Occipital lobe (tissue), 3 donors: ENCODE measurements at places on chromosomes 1 and 21. TPM values are rescaled to one million over a fixed set of nuclear protein-coding genes. Genes with fewer than 3 reads are reported as not detected.

Gene SNX7
- total RNA-seq = 163 TPM

Gene ADAMTS1
- total RNA-seq = 7.5 TPM

Gene FCGR3A
- 4.7 TPM for total RNA-seq

Gene CLCA1
- total RNA-seq = 0.16 TPM

Gene IFI44L
- total RNA-seq = 27.5 TPM

Gene CATSPER4
- total RNA-seq = not detected

Gene CORT
- total RNA-seq = 3.0 TPM

Gene NECAP2
- 25.9 TPM for total RNA-seq

Gene CTSS
- 11.9 TPM for total RNA-seq

Gene CYP4X1
- total RNA-seq = 14.5 TPM

Gene OR2T29
- total RNA-seq = not detected

- no peak for DNase-seq
These were observed 42.6 kb upstream of the KLF17 start for GRCh38 chr1:44076066-44076465.

- no peak for DNase-seq
These were observed 30.0 kb downstream of the XCL2 start for GRCh38 chr1:168513656-168514404.

GRCh38 chr1:41709331-41709730, 209.4 kb downstream of the HIVEP3 start:
- no peak for DNase-seq

DNA sequence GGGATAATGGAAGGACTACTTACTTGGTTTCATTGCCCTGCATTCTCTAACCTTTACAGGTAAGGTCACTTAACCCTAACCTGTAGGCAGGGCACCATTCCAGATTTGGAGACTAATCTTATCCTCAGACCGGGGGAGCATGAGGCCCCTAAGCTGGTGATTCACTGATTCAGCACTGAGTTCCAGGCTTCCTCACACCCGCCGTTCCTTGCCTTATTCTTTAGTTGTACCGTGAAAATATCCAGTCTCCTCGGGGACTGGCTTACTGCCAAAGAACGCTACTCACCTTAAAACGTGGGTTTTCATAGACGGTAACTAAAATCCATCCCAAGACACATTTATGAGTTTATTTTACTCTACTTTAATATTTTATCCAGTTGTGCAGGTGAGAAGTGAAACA, 44.3 kb upstream of the COL24A1 start:
- DNase-seq = no peak

DNA sequence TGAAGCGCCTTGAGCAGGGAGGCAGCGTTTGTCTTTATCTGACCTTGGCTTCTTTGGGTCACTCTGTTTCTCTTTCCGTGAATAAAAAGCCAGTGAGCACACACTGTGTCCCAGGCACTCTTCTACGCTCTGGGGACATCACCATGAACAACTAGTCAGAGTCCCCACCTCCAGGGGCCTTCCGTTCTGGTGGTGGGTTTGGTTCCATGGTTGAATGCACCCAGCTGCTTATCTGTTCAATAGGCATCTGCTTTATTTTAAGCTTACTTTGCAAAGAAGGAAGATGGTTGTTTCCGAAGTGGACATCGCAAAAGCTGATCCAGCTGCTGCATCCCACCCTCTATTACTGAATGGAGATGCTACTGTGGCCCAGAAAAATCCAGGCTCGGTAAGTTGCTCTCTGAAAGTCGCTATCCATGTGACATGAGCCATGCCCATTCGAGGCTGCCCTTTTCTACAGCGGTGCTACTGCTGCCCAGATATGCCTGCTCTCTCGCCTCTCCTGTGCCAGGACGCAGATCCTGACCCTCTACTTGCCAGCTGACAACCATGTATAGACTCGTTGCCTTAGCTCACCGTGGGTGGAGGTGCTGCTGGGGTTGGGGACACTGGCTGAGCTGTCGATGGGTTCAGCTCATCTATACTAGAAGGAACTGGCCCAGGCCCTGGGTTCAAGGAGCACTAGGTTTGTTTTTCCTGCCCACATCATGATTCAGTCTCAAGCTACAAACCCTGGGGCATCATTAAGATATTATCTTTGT, 5.9 kb downstream of the MX1 start:
- no peak for DNase-seq

- DNase-seq = no peak
These were observed 30.6 kb downstream of the EPS15 start for GRCh38 chr1:51488372-51489050.

DNA sequence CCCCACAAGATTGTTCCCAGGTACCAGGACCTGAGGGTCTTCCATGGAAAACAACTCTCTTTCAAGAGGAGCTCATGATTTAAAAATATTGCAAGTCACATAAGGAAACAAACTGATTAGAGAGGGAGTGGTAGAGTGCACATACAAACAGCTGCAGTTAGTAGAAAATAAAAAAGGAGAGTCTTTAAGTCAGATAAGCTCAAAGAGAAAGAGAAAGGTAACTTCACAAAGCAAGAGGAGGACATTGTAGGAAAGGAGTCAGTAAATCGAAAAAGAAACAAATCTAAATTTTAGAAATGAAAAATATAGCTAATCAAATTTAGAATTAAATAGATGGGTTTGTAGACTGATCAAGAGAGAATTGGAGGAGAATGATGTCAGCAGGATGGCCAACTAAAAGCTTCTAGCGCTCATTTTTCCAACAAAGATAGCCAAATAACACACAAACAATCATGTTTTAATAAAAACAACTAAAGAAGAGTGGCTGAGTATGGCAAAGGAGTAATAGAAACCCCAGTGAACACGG, 86.1 kb upstream of the CD53 start:
- no peak for DNase-seq

GRCh38 chr1:160807738-160808137, 11.8 kb downstream of the LY9 start:
- no peak for DNase-seq

DNA sequence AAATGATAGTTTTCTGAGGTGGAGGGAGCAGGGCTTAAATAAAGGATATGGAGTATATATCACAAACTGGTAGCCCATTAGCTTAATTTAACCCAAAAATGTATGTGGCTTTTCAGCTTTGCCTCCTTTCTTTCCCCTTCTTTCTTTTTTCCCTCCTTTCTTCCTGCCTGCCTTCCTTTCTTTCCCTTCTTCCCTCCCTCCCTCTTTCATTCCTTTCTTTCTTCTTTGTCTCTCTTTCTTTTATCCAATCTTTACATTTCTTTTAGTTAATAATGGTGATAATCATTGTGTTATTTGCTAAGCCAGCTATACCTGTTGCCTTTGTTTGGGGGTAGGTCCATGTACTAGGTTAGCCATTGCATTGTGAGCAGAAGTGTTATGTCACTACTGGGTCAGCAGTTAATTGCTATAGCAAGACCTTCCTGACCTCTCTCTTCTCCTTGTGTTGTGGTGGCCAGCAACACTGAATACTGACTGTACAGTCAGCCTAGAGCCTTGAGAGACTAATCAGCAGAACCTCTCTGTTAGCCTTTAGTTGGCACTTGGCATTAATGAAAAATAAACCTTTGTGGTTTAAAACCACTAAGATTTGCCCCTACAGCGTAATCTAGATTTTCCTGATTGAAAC, 5.1 kb downstream of the GORAB start:
- DNase-seq = no peak

DNA sequence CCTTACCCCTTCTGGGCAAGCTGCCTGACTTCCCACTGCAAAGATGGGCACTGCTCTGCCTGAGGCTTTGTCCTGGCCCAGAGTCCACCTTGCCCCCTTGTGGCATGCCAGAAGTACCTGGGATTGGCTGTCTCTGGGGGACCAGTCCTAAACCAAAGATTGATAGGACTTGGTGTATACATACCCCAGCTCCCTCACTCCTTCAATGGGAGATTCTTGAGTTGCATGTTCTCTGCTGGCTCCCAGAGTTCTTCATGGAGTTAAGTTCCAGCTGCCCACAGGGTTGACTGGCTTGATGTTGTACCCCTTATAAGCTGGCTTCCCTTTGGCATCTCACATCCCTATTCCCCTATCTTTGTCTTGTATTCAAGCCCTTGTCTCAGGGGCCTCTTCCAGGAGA, 244.8 kb downstream of the GRIK3 start:
- DNase-seq = no peak

DNA sequence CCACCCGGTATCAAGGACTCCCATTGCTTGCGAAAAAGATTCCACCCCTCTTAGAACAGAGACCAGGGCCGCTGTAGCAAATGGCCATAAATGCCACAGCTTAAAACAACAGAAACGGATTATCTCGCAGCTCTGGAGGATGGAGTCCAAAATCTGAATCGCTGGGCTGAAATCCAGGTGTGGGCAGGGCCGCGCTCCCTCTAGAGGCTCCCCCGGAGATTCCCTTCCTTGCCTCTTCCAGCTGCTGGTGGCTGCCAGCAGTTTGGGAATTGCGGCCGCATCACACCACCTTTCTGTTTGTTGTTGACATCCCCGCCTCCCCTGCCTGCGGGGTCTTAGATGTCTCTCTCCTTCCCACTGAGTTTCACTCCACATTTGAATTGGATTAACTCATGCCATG, 15.6 kb downstream of the PDE9A start:
- DNase-seq = no peak

GRCh38 chr1:228513236-228513900, 26.2 kb downstream of the RNF187 start:
- DNase-seq = no peak

- DNase-seq = no peak
These were observed 34.7 kb downstream of the LRRC8D start for GRCh38 chr1:89855413-89856123.

DNA sequence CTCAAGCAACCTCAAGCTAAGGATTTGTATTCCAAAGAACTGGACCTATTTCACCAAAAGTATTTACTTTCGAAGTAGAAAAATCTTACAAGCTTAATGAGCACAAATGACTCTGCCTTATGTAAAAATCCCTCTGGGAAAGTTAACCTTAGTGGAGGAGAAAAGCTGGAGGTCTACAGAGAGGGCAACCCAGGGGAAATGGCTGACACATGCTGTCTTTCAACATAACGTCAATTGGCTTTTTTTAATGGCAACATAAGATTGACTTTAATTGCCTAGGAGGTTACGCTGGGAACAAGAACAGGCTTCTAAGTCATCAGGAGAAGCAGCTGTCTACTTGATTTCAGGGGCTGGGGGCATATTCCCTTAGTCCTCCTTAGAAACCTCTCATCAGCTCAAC, 52.3 kb downstream of the UTP25 start:
- no peak for DNase-seq

GRCh38 chr1:183433703-183434102, 15.5 kb upstream of the NMNAT2 start:
- no peak for DNase-seq

DNA sequence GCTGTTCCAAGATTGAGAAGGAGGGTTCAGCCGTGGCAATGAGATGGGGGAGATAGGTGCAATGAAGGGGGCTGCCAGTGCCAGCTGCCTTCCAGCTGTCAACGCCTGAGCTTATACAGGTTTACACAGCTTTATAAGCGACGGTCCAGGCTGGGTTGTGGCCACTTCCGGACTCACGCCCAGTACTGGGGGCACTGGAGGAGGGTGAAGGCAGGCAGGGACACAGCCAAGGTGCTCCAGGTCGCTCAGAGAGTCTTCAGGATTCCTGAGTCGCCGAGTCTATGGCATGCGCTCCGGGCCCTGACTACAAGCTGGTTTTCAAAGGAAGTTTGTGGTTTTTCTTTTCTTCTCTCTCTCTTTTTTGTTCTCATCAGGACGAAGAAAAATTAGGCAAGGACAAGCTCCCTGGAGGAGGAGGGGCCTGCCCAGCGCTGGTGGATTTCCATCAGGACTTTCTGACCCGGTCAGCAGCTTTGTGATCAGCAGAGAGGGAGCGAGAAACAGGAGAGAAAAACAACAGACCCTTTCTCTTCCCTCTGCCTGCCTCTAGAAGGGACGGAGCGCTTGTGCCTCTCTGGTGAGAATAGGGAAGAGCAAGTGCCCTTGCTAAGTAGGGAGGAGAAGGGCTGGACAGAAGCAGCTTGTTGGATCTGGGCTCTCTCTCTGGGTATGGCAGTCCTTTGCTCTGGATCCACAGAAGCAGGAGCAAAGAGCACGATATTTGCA, at the start of gene MINDY1:
Gene MINDY1 (minus strand): TSS at position 576 of the 726 bp plus-strand sequence. CDS start 4,285 bp downstream, outside the sequence.
- DNase-seq = peak; percentile 80

DNA sequence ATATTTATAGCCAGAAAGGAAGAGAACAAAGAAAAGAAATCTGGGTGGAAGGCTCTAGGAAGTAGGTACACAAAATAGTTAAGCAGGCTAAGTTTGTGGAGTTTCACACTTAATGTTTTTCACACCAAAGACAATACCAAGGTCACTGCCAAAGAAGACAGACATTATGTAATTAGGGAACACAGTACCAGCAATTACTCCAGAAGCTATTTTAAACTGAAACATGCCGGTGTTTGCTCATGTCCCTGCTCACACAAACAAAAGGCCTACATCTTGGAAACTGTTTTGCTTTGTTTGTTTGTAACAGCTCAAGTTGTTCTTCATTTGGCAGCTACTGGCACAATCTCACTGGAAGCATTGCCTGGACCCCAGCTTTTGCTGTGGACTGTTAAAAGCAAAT, 88.5 kb upstream of the DAB1 start:
- DNase-seq = no peak

DNA sequence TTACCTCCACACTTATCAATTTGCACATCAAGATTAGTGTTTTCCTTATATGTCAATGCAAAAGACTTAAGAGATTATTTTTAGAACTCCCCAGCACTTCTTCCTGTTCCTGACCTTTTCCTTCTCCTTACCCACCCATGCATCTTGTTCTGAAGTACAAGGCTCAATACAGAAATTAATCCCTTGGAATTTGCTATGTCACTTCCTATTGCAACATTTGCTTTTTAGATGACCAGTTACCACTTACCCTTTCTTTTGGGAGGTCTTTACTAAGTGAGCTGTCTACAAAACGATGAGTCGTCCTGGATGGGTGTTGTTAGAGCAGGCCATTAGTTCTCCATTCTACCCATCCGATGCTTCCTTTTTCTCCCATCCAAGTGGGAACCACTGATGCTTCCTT, 221.2 kb downstream of the FMN2 start:
- no peak for DNase-seq

DNA sequence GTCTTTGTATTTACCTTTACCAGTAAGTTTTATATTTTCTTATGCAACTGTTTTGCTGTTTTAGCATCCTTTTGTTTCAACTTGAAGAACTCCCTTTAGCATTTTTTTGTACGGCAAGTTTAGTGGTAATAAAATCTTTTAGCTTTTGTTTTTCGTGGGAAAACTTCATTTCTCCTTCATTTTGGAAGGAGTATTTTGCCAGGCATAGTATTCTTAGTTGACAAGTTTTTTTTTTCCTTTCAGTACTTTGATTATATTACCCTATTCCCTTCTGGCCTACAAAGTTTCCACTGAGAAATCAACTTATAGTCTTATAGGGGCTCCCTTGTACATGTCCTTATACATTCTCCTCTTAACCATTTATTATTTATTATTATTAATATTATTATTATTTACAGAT, 22.6 kb upstream of the SOD1 start:
- DNase-seq = no peak

GRCh38 chr1:207833381-207833780, 77.5 kb downstream of the CD34 start:
- DNase-seq = no peak

- DNase-seq = no peak
These were observed 16.5 kb downstream of the MIA3 start for GRCh38 chr1:222634180-222635013.

GRCh38 chr1:234730475-234730769, 120.4 kb upstream of the IRF2BP2 start:
- no peak for DNase-seq

- no peak for DNase-seq
These were observed 25.2 kb downstream of the KCNC4 start for GRCh38 chr1:110235181-110235833.
